ENCODE measurements at places on chromosomes 1 and 21. TPM values are rescaled to one million over a fixed set of nuclear protein-coding genes. Genes with fewer than 3 reads are reported as not detected.
A peak's percentile ranks its signal among the peaks of the same experiment; 100 is the strongest.

- DNase-seq = no peak
Observed at GRCh38 chr1:53606651-53607051, 132.3 kb downstream of the GLIS1 start.

GRCh38 chr1:200731654-200732332 is 6.9 kb upstream of the CAMSAP2 start:
- DNase-seq = no peak

- no peak for DNase-seq
Observed at GRCh38 chr1:5913876-5914275, 78.3 kb downstream of the NPHP4 start.

GRCh38 chr1:177710696-177711620 is 258.9 kb downstream of the SEC16B start:
- DNase-seq = no peak

DNA sequence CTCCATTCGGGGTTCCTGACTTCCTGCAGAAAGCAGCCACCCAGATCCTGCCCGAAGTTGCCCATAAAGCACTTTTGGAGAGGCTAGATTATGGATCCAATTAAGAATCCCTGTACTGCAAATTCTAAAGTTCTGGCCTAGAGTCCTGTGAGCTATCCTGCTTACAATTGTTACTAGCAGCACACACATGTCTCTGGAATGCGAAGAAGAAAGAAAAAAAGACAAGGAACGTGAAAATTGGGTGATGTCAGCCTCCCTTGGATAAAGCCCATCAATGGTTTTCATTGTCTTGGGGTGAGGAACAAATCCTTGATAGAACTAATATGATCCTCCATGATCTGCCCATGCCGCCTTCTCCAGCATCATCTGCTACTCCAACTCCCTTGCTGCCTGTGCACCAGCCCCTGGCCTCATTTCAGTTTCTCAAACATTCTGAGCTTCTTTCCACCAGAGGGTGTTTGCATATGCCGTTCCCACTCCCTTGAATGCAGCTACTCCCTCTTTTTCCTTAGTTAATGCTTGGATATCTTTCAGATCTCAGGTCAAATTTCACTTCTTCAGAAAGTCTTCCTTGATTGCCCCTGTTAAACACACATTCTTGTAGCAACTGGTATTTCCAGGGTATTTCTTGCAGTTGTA is 94.0 kb downstream of the ST6GALNAC5 start:
- DNase-seq = no peak

- no peak for DNase-seq
Observed at GRCh38 chr21:42614396-42614795, 39.0 kb upstream of the PDE9A start.

GRCh38 chr1:246641394-246641793 is 75.1 kb downstream of the CNST start:
- DNase-seq = no peak

DNA sequence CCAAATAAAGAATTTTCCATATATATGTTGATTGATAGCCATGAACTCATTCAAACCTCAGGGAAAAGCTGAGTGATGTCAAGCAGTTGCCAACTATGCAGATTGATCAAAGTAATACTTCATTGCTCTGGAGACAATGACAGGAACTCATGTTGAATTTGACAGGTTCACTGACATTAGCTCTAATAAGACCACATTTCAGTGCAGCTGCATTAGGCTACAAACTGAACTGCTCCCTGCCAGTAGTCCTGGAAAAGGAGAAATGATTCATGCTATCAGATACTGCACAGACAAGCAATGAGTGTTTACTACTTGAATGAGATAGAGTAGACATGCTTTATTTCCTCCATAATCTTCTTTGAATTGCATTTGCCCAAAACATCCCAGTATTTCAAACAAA is 948.4 kb downstream of the MRPL39 start:
- no peak for DNase-seq

DNA sequence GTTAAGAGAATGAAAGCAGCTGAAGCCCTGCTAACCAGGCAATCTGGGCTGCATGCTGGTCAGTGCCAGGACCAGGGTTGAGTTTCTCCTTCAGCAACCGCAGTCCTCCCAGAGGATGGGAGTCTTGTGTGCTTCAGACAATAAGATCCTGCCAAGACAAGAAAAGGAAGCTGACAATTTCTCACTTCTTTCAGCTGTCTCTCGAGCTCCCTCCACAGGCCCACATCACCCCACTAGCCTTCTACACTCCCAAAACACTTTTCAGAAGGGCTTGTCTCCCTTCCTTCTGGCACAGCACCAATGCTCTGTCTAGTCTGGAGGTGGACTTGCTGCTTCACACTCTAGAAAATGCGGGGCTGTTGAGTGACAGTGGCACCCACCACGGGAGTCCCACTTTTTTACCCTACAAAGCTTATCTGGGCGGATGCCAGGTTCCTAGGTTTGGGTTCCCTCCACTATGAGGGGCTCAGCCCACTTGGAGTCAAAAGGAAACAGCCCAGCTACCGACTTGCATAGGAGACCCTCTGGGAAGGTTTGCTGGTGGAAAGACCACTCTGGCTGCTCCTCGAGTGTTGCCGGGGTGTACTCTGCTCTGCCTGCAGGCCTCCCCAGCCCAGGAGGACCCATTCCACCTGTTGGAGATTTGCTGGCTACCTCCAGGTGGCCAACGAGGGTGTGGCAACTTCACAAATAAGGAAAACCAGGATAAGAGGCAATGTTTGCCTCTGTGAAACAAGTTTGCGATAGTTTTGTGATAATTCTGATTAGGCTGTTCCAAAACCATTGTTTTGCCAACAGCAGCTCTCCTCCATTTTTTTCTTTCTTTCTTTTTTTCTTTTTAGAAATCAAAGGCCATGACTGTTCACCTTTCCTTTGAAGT is 68.9 kb downstream of the TENT5C start:
- DNase-seq = peak; percentile 67

GRCh38 chr21:42708107-42708506 is 54.7 kb downstream of the PDE9A start:
- no peak for DNase-seq

DNA sequence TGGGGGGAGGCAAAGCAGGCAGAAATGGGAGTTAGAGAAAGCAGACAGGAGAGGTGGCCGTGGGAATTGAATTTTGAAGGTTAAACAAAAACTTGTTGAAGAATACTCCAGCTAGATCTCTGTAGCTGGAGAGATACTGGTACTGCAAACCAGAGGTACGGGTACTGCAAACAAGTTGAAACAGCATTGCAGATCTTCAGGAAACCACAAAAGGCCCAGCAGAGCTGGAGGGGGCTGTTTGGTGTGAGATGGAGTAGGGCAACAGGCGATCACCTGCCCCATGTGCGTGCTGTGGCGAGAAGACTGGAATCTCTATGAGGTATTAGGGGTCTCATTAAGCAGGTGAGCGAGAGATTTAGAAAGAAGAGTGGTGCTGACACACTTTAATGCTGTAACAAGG is 77.7 kb upstream of the RGS4 start:
- no peak for DNase-seq

DNA sequence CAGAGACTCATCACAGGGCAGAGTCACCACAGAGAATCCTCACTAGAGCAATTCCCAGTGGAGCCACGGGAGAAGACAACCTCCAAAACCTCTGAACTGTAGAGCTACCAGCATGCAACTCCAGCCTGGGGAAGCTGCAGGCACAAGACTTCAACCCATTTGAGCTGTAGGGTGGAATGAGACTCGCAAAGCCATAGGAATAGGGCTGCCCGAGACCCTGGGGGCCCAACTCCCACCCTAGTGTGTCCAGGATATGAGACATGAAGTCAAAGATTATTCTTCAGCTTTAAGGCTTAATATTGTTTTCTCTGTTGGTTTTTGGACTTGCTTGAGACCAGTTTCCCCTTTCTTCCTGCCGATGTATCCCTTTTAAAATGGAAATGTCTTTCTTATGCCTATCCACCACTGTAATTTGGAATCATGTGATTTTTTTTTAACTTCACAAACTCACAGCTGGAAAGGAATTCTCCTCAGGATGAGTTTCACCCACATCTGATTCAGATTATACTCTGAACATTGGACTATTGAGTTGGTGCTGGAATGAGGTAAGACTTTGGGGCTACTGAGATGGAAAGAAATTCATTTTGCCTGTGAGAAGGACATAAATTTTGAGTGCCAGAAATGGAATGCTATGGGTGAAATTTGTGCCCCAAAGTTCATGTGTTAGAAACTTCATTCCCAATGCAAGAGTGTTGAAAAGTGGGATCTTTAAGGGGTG is 59.6 kb upstream of the ST6GALNAC5 start:
- no peak for DNase-seq

- no peak for DNase-seq
Observed at GRCh38 chr1:224331326-224331725, 1.4 kb upstream of the NVL start.

DNA sequence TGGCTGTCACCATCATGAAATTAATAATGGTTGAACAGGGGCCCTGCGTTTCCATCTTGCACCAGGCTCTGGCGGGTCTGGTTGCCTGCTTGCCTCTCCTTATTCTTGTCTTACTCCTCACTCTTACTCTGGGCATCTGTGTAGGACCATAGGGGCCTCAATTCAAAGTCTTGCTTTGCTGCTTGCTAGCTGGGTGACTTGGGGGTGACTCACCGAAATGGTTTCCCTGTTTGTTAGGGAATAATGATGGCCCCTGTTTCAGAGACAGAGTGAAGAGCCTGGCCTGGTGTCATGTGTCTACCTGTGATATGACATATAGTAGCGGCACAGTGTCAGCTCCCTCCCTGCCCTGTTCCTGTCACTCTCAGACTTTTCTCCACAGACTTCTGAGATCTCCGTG is 24.6 kb downstream of the KCNC4 start:
- DNase-seq = no peak

DNA sequence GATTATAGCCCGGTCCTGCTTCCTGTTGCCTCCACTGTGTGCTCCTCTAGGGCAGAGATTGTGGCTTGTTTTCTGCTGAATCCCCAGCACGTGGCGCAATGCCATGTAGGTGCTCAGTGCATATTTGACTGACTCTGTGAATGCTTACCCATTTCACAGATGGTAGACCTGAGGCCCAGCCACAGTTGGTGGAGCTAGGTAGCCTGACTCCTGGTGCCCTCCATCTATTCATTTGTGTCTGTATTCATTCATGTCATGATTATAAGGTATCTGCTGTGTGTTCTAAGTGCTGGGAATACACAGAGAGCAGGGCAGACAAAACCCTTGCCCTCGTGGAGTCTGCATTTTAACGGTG is 22.5 kb downstream of the TNFRSF1B start:
- DNase-seq = no peak

GRCh38 chr1:66276218-66276617 is 257.7 kb upstream of the SGIP1 start:
- no peak for DNase-seq

The CHI3L2 gene
- total RNA-seq = 3.2 TPM

The USH2A gene
- total RNA-seq = 0.16 TPM

The ANGPTL3 gene
- total RNA-seq = not detected

The ALG6 gene
- total RNA-seq = 16.3 TPM

The AMY2A gene
- total RNA-seq = not detected

The HES4 gene
- 25.5 TPM for total RNA-seq

The MRPS6 gene
- 46.4 TPM for total RNA-seq

The ALPL gene
- total RNA-seq = 1.9 TPM

The CRNN gene
- not detected for total RNA-seq
